Stimulated activated CD8-positive, alpha-beta memory T cell treated with anti-CD3 and anti-CD28 coated beads, Interleukin-7, amount 100 ng/mL, for 4 hours (primary cell): ENCODE measurements at places on chromosomes 2 and 18.

GRCh38 chr2:196384729-196385128, 213.4 kb upstream of the STK17B start:
- DNase-seq = no peak

DNA sequence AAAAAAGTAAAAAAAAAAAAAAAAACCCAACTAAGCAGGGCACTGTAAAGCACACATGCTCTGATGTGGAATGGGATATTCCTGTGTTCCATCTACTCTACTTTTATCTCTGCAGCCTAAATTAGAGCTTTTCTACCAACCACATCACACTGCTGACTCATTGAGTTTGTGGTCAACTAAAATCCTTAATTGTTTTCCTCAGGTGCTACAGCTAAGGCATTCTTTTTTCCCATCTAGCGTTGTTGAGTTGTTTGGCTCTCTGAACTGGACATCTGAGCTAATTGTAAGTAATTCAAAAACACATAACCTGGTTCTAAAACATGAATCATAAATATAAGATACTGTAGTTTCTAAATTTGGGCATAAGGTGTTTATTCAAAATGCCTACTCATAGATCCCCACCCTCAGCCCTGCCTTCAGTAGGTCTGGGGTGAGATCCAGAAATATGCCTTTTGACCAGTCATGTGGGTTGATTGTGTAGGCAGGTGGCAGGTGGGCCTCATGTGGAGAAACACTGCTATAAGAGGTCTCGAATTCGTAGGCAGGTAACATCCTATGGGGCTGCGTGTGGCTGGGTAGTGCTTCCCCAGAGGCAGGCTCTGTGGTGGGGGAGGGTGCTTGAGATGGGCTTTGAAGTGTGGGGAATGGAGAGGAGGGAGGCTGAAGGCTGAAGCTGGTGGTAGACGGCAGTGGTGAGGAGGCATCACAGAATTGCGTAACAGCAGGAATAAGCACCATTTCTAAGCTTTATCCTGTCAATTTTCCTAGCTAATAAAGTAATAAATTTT, 27.2 kb downstream of the ANKRD29 start:
- DNase-seq = no peak

DNA sequence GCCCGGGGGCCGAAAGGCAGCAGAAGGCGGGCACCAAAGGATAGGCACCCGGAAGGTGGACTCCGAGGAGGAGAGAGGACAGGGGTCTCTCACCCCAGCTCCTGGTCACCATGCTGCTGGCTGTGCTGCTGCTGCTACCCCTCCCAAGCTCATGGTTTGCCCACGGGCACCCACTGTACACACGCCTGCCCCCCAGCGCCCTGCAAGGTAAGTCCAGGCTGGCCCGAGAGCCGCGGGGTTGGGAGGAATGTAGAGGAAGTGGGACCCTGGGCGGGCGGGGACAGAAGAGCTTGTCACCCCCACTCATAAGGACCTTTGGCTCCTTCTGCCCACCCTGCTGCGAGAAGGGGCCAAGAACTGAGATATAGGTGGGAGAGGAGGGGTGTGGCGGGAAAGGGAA, 301 bp downstream of the PRSS56 start:
- DNase-seq = no peak

DNA sequence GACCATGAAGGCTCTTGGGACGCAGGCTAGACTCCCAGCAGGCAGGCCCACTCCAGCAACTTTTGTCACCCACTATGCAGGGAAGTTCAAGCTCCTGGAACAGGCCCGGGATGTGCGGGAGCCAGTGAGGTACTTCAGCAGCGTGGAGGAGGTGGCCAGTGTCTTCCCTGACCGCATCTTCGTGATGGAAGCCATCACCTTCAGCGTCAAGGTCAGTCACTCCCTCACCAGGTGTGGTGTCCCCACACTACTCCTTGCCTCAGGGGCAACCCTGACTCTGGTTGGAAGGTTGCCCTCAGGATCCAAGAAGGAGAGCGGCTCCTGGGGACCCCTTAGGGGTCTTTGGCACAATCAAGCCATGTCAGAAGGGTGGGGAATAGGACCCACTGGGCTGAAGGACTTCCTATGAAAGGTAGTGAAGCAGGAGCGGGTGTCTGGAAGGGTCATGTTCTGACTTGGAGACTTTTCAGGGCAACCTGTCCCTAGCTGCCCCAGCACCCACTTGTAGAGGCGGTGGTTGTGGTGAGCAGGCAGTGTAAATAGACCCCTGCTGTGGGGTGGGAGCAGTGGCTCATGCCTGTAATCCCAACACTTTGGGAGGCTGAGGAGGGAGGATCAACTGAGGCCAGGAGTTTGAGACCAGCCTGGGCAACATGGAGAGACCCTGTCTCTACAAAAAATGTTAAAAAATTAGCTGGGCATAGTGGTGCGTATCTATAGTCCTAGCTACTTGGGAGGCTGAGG, 10.2 kb downstream of the GAREM2 start:
- no peak for DNase-seq

DNA sequence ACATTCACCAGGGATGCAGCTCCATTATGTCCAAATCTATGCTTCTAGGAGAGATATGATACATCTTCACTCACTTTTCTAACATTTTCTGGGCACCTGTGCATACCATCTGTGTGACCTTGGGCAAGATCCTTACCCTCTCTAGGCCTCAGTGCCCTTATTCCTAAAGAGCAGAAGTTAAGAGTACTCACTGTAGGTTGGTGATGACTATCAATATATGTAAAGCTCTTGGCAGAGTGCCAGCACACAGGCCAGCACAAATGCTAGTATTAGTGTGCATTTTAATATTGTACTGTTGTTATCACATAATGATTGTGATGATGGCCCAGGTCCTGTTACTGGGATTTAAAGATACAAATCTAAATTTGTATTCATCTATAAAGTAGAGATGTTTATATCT, 199.2 kb downstream of the RAD51AP2 start:
- DNase-seq = no peak

GRCh38 chr18:49985236-49985635, 171.9 kb upstream of the ACAA2 start:
- no peak for DNase-seq

GRCh38 chr2:229684942-229685562, 29.3 kb downstream of the DNER start:
- no peak for DNase-seq

DNA sequence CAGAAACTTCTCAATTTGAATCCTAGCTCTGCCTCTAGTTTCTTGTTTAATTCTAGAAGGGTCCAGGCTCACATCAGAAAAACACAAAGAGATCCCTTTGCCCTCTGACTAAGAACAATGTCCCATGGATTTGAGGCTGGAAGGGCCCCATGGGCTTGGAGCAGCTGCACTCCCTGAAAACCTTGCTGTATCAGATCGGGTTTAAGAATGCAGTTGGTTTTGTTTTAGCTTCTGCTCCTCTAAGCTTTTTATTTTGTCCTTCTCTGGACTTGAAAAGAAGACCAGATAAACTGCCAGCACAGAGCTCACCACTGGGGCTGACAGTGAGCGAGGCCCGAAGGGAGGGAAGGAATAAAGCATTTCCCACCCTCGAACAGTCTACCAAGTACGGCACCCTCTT, 69.2 kb upstream of the WIPF1 start:
- no peak for DNase-seq

DNA sequence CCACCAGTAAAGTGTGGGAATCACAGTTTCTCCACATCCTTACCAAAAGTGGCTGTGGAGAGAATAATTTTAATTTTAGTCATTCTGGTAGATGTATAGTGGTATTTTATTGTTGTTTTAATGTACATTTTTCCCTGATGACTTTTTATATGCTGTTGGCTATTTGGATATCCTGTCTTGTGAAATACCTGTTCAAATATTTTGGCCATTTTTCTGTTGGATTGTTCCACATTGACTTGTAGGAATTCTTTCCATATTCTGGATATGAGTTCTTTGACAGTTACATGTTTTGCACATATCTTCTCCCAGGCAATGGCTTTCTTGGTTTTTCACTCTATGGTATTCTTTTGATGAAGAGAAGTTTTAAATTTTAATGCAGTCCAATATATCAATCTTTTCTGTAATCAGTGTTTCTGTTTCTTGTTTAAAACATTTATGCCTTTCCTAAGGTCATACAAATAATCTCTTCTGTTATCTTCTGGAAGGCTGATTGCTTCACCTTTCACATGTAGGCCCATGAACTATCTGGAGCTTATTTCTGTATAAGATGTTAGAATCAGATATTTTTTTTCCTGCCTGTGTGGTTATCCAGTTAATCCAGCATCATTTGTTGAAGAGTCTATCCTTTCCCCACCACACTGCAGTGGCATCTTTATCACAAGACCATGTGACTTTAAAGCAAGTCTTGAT, 19.0 kb downstream of the AFTPH start:
- no peak for DNase-seq

DNA sequence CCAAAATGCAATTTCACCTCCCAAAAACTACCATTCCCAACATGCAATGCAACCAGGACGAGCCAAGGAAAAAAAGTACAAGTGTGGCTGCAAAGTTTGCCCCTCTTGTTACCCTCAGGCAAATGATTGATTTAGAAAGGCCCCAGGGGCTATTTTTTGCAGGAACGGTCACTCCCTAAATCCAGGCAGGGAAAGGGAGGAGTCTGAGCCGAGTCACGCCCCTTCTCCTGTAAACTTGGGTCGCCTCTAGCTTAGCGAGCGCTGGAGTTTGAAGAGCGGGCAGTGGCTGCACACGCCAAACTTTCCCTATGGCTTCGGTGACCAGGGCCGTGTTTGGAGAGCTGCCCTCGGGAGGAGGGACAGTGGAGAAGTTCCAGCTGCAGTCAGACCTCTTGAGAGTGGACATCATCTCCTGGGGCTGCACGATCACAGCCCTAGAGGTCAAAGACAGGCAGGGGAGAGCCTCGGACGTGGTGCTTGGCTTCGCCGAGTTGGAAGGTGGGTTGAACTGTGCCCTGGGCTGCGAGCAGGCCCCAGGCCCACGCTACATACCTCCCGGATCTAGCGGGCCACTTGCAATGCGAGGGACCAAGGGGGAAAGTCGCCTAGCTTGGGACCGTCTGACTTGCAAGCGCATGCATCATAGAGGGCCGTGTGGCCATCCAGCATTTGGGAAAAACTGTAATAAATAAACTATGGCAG, at the start of gene GALM:
Gene GALM, plus strand, starts transcription at position 261 of the 702 bp plus-strand sequence. Its CDS starts 48 bp downstream, at position 309.
- DNase-seq = peak; percentile 9

DNA sequence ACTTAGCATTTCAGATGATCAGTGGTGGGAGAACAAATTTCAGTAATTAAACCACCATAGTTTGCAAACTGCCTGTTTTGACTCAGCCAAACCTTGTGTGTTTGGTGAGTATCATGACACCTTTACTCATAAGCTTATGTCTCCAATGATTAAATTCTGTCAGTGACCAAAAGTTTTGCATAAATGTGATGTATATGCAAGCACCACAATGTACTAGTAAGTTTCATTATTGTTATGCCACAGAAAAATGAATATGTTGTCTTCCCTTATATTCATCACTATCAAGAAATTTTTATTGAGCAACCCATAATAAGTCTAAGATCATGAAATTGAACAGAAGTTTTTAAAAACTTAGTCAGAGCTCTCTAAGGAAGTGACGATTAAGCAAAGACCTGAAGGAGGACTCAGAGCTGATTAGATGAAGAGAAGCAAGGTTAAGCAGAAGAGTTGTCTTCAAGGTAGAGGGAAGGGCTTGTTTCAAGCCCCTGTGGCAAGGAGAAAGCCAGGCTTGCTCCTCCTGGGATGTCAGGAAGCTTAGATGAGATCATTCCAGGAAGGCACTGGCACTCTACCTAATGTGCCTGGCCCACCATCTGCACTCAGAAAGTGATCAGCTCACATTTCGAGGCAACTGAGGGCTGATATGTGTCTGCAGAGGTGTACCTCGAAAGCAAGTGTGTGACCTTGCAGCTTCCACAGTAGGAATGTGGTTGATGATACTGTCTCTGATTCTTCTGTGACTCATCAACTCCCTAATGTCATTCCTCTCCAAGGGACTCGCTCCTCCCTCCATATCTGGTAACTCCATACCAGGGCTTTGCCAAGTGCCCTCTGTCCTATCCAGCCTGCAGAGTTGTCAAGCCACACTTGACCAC, 54.7 kb downstream of the KCTD18 start:
- no peak for DNase-seq

GRCh38 chr2:154452906-154453493, 245.5 kb upstream of the KCNJ3 start:
- no peak for DNase-seq

DNA sequence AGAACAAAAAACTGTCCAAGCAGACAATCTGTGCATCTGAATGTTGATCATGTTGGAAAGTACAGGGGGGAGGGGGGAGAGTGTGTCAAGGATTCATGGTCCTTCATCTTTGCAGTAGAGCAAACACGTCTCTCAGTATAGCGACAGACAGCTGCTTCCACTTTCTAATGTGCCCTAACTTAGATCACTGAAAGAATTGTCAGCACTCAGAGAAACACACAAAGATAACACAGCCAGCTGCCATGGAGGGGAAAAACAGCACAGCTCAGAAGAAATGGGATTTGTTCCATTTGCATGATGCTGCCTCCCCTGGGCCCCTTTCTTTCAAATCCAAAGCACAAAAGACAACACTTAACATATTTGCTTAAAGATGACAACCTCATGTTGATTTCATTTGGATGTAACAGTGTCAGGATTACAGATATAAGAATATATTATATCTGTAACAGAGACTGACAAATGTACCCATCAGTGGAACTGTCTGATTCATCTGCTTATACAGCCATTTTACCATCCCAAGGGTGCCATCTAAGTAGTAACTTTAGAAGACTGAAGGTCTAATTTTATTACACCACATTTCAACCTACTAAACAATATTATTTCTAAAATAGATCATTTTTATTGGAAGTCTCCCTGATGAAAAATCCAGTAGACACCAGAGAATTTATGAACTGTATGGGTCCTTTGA, 17.7 kb downstream of the FIGN start:
- DNase-seq = no peak

DNA sequence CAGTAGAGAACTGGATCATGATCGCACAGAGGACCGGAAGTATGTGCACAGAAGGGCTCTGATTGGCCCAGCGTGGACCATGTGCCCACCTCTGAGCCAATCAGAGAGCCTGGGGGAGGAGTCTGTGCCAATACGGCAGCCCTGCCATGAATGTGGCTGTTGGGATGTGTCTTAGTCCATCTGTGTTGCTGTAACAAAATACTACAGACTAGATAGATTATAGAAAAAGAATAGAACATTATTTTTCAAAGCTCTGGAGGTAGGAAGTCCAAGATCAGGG, 132.0 kb downstream of the NDUFA10 start:
- no peak for DNase-seq

GRCh38 chr2:66582987-66583880, 148.3 kb downstream of the MEIS1 start:
- no peak for DNase-seq

GRCh38 chr2:25029183-25029554, 12.7 kb upstream of the EFR3B start:
- no peak for DNase-seq

- no peak for DNase-seq
Measured at GRCh38 chr2:111667001-111667400, 217.0 kb downstream of the ANAPC1 start.

- no peak for DNase-seq
Measured at GRCh38 chr2:20027705-20028434, 15.4 kb upstream of the MATN3 start.
